ENCODE measurements at places on chromosomes 4 and X. TPM values are rescaled to one million over a fixed set of nuclear protein-coding genes. Genes with fewer than 3 reads are reported as not detected.

The SSX2 gene
- total RNA-seq = not detected

The SYAP1 gene
- 15.6 TPM for total RNA-seq

The P2RY8 gene
- total RNA-seq = 95.2 TPM

The CHRDL1 gene
- total RNA-seq = not detected

The CYBB gene
- 0.08 TPM for total RNA-seq

The FHDC1 gene
- 0.05 TPM for total RNA-seq

The GAR1 gene
- total RNA-seq = 23.2 TPM

The DMRTC1 gene
- total RNA-seq = 0.13 TPM

The FAM53A gene
- 1.8 TPM for total RNA-seq

The ARHGAP10 gene
- 8.2 TPM for total RNA-seq

The CMC4 gene
- 5.3 TPM for total RNA-seq

The GPC3 gene
- total RNA-seq = 1.1 TPM

The PITX2 gene
- not detected for total RNA-seq

The CENPE gene
- 42.8 TPM for total RNA-seq

The ETDB gene
- not detected for total RNA-seq

The CCNB3 gene
- 0.53 TPM for total RNA-seq

The CXorf65 gene
- total RNA-seq = 33.1 TPM

The CSAG1 gene
- not detected for total RNA-seq

The ERAS gene
- total RNA-seq = not detected

The NPY2R gene
- total RNA-seq = not detected

The CFAP47 gene
- total RNA-seq = not detected

The MRPL1 gene
- 26.6 TPM for total RNA-seq

The GPR101 gene
- total RNA-seq = not detected

The PRRG3 gene
- total RNA-seq = not detected

The ART3 gene
- total RNA-seq = not detected

The RXFP1 gene
- total RNA-seq = not detected

The SMARCA1 gene
- total RNA-seq = not detected

The EDA gene
- 15.1 TPM for total RNA-seq

The FGF2 gene
- 0.05 TPM for total RNA-seq

The H2BW2 gene
- not detected for total RNA-seq

The PTPN13 gene
- total RNA-seq = 0.22 TPM

The GAGE12H gene
- total RNA-seq = not detected

The SLC10A4 gene
- total RNA-seq = not detected

The ADH6 gene
- total RNA-seq = not detected

The KLHL4 gene
- not detected for total RNA-seq

The SYNPO2 gene
- total RNA-seq = 0.71 TPM

The HSFX1 gene
- 0.58 TPM for total RNA-seq

The ZNF718 gene
- total RNA-seq = 11.8 TPM

The TSPAN7 gene
- total RNA-seq = not detected

The ATP11C gene
- 20.0 TPM for total RNA-seq

The IL21 gene
- 0.36 TPM for total RNA-seq

The GPR82 gene
- not detected for total RNA-seq

The SPANXB1 gene
- total RNA-seq = not detected

The ASB11 gene
- total RNA-seq = not detected

The MTCP1 gene
- 13.0 TPM for total RNA-seq

The CCNA2 gene
- 74.3 TPM for total RNA-seq

The KLKB1 gene
- 0.10 TPM for total RNA-seq

The BCAP31 gene
- 139 TPM for total RNA-seq

The CPE gene
- not detected for total RNA-seq

The EVC2 gene
- 0.22 TPM for total RNA-seq
